ENCODE measurements at places on chromosomes 4 and X.

GRCh38 chr4:44121210-44121609 lies 327.4 kb downstream of the KCTD8 start:
- no peak for DNase-seq

DNA sequence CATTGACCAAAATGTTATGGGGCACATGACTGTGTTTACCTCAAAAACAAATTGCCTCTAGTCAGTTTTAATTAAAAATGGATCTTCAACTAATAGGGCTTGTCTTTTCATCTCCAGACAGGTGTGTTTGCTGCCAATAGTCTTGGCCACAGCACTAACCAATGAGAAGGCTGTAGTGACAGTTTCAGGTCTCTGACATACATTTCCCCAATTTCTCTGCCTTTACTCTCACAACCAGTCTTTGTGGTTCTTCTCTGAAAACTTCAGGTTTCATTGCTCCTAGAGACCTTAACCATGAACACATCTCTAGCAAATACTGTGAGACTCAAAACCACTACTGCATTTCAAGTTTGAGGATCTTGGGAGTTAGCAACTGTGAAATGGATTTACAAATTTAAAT lies 3.5 kb upstream of the EDNRA start:
- no peak for DNase-seq

GRCh38 chrX:10660171-10660570 lies 39.8 kb upstream of the MID1 start:
- no peak for DNase-seq

GRCh38 chr4:56742080-56742871 lies 61.2 kb upstream of the HOPX start:
- peak; percentile 45 for DNase-seq

DNA sequence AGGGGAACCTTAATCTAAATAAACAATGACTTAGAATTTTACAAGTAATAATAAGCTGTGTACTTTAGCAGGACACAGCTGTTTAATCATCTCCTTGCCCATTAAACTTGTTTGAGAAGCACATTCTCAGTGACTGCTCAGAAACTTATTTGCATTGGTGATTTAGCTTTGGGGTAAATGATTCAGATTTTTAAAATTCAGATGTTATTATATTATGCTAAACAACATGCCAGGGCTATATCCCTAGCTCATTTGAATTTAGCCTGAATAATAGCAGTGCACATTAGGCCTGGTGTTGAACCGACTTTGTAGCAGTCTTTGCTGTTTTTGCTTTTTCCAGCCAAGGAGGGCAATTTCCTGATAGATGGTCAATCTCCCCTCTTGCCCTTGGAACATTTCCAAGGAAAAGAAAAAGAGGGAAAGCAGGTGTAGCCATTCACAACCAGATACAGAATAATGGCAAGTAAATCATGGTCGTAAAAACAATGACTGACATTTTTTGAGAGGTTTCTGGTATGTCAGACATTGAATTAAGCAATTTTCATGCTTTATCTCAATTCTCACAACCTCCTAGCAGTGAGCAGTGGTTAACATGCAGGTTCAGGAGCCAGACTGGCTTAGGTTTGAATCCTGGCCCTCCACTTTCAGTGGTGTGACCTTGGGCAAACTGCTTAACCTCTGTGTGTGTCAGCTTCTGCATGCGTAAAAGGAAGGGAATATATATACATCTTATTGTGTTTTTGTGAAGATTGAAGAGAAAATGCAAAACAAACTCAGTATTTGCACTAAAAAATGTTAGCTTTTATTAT lies 16.8 kb downstream of the ARHGEF38 start:
- no peak for DNase-seq

- no peak for DNase-seq
Observed at GRCh38 chr4:57689693-57690205, 579.6 kb upstream of the IGFBP7 start.

DNA sequence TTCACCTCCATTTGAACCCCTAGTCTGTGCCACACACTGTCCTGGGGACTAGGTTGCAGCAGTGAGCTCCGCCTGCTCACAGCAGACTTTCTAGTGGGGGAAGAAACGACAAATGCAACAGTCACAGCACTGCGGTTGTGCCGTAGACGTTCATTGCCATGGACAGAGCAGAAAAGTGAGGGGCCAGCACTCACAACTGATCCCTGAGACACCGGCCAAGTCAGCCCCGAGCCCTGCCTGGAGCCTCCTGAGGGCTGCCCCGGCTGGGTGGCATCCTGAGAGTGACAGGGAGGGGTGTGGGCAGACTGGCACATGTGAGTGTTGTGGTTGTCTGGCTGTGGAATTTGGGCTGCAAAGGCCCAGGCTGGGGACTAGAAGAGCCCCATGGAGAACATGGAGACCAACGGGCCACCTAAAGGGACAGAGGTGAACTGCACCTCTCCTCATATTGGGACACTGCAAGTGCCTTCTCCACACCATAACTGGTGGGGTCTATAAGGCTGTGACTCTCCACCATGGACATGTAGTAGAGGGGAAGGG lies 4.6 kb downstream of the DUSP9 start:
- DNase-seq: no peak
